ENCODE measurements at places on chromosomes 11 and 22.

DNA sequence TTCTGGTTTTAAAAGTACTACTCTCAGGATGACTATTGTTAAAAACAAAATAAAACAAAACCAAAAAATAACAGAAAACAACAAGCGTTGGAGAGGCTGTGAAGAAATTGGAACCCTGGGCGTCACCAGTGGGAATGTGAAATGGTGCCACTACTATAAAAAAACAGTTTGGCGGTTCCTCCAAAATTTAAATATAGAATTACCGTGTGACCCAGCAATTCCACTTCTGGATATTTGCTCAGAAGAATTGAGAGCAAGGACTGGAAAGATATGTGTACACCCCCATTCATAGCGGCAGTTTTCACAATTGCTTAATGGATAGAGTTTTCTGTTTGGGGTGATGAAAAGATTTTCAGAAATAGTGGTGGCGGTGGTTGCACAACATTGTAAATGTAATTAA is 8.6 kb downstream of the APOA4 start:
- no peak for DNase-seq

GRCh38 chr11:108835624-108836023 is 170.8 kb downstream of the DDX10 start:
- no peak for DNase-seq

DNA sequence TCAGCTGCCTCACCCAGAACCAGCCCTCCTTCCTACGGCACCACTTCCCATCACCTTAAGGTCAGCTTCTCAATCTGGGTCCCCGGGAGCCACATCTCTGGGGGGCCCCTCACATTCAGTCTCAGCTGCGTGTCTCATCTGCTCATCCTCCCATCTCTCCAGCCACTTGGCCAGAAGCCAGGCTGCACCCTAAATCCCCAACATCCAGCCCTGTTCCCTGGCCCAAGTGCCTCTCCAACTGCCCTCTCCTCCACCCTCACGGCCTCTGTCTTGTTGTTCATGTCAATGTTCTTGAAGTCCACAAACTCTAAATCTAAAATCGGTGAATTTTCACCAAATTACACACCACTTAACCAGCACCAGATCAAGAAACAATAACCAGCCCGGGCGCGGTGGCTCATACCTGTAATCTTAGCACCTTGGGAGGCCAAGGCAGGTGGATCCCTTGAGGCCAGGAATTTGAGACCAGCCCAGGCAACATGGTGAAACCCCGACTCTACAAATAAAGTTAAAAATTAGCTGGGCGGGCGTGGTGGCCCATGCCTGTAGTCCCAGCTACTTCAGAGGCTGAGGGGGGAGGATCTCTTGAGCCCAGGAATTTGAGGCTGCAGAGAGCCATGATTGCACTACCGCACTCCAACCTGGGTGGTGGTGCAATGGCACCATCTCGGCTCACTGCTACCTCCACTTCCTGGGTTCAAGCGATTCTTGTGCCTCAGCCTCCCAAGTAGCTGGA is 33.7 kb downstream of the A4GALT start:
- DNase-seq: no peak

DNA sequence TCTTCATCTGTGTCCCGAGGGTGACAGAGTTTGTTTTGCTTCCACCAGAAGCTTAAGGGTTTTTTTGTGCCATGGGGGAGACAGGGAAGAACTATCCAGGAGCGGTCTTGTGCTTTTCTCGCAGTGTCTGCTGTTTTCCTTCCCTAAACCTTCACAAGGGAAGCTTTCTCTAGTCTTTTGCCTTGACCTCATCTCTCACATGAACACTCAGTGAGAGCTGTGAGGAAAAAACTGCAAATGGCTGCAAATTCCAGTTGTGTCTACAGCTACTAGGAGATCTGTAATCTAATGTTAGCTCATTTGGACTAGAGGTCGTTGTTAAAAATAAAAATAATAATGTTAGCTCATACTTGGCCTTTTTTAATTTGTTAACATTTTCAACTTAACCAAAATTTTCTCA is 264.7 kb upstream of the SESN3 start:
- no peak for DNase-seq

DNA sequence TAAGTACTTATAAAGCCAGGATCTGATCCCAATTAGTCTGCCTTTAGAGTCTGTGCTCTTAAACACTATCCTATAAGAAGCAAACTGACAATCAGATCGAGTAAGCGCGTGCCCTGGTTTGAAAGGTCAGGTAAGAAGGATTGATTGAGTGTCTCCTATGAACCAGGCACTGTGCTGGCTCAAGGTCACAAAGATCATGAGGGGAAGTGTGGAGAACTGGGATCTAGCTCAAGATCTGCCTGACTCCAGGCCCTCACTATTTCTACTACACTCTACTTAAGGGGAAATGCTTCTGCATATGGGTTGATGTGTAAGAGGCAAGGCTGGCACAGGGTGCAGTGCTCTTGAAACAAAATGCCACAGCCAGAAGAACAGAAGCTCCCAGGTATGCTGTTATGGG is 77.0 kb downstream of the ME3 start:
- no peak for DNase-seq

- no peak for DNase-seq
Observed at GRCh38 chr11:61194981-61195695, 8.2 kb upstream of the PGA3 start.

DNA sequence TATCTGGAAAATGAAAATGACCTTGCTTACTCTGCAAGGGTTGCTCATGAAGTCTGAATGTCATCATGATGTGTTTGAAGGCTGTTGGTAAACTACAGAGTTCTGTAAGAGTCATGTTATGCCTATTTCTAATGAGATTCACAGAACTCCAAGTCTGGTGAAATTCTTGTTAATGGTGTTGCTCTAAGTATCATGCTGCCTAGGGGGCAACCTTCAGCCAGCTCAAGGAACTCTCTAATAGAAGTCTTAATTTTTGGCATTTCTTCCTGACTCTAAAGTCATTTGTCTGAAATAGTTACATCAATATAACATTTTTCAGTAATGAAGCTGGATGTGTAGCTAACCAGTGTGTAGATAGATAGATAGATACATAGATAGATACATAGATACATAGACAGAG is 302.8 kb downstream of the FAT3 start:
- no peak for DNase-seq

Data from GM12878 (cell line).